ENCODE measurements at places on chromosomes 7 and 10. TPM values are rescaled to one million over a fixed set of nuclear protein-coding genes. Genes with fewer than 3 reads are reported as not detected.

- H3K4me3 ChIP-seq: peak overlapping the region; percentile 49
- peak overlapping the region; percentile 47 for H3K27ac ChIP-seq
- H3K36me3 ChIP-seq: peaks cover 4% of the 10 kb centered on the region
- peaks cover 9% of the 10 kb centered on the region for H3K27me3 ChIP-seq
Measured at GRCh38 chr10:119315128-119316001, 108.0 kb downstream of the GRK5 start.

Gene ADCY1
- total RNA-seq: not detected

Gene GTPBP10
- 15.4 TPM for total RNA-seq

Gene CYP2C19
- total RNA-seq: not detected

Gene GIMAP4
- total RNA-seq: 113 TPM

Gene VENTX
- total RNA-seq: 0.52 TPM

DNA sequence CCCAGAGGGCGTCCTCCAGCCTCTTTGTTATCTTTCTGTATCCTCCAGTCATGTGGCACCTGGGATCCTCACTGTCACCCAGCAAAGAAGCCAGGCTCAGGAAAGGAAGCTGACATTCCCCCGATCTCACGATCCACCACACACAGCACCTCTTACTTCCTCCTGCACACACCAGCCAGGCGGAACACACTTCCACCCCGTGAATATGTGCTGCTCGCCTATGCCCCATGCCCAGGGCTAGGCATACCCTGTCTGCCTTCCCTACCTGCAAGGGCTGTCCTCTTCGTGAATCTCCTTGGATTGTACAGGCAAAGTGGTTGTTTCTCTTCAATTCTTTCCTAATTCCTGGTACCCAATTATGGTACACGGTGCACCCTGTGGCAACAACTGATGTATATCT lies 191.0 kb downstream of the TNS3 start:
- H3K4me1 ChIP-seq: no peaks in the 10 kb centered on the region
- DNase-seq: no peak
- no peaks in the 10 kb centered on the region for H3K36me3 ChIP-seq
- H3K4me3 ChIP-seq: no peak overlapping the region
- H3K27me3 ChIP-seq: peaks cover 7% of the 10 kb centered on the region
- H3K27ac ChIP-seq: no peak overlapping the region

DNA sequence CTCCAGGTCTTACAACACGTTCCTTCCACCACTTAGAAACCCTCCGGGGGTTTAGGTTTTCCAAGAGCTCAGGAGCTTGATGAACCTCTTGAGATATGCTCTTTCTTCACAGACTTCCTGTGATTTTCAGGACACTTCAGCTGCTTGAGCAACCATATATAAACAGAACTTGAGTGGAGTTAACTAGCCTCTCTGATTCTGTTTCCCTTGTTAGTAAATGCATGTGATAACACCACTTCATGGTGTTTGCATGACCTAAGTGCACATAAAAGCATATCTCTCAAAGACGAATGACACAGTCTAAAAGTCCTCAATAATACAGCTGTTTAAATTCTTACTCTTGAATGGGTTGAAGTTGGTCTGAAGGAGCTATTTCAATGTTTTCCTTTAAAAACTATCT lies 9.9 kb downstream of the PRR15 start:
- no peak overlapping the region for H3K27ac ChIP-seq
- H3K4me1 ChIP-seq: no peaks in the 10 kb centered on the region
- H3K4me3 ChIP-seq: no peak overlapping the region
- no peak for DNase-seq

DNA sequence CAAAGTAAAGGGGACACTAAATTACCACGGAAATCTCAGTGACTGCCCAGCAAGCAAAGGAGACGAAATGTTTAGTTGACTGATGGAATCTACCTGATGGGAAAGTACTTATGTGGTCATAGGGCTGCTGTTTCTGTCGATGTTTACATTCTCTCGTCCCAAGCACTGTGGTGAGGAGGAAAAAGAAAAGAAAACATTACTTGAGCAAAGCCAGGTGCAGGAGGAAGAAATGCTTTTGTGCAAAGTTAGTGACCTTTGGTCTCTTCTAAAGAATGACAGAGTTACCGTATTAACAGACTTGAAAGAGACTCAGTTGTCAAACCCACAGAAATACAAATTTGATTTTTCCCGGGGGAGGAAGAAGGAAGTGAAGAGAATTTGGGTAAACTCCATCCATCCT lies 43.3 kb upstream of the FMC1 start:
- no peak for DNase-seq
- H3K27ac ChIP-seq: no peak overlapping the region
- peaks cover 4% of the 10 kb centered on the region for H3K36me3 ChIP-seq

Gene CTBP2
- total RNA-seq: 1.3 TPM

DNA sequence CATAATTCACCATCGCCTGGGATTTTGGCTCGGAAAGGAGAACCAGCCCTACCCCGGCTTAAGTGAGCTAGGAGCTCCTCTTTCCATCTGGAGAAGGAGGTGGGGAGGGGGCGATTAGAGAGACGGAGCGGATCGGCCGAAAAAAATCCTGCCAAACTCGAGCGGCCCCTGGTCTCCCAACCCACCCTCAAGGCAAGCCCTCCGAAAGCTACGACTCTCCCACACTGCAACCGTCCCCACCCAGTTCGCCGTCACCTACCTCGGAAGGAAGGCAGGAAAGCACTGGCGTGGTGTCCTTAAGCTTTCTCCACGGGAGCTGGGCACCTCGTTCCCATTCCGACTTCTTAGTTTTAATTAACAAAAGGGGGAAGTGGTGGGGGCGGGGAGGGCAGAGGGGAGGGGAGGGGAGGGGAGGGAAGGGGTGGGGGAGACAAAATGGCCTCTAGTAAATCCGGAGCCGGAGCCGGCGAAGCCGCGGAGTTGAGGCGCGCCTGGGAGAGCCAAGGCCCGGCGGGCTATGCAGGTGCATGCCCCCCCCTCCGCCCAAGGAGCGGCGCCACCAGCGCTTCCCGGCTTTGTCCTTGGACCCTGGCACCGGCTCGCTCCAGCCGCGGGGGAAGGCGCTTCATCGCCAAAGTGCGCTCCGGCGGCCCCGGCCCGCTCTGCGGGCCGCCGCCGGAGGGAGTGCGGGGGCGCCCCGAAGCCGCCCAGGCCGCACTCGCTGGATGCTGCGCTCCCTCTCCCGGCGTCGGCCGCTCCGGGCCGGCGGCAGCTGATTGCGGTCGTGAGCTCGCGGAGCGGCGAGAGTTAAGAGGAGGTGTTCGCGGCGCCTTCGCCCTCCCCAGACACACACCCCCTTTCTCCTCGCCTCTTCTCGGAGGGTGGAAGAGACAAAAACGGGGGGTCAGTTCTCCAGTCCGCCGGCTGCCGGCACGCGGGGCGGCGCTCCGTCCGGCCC lies at the start of gene LRRC4:
Gene LRRC4 (minus strand): TSS at position 784 of the 958 bp plus-strand sequence. CDS start 797 bp downstream, outside the sequence.
- peak within 1 kb of the TSS; percentile 93 for H3K4me3 ChIP-seq
- H3K4me1 ChIP-seq: peaks cover 23% of the 10 kb centered on the region
- no peak within 1 kb of the TSS for H3K27ac ChIP-seq
- H3K36me3 ChIP-seq: peaks cover 2% of the 10 kb centered on the region

DNA sequence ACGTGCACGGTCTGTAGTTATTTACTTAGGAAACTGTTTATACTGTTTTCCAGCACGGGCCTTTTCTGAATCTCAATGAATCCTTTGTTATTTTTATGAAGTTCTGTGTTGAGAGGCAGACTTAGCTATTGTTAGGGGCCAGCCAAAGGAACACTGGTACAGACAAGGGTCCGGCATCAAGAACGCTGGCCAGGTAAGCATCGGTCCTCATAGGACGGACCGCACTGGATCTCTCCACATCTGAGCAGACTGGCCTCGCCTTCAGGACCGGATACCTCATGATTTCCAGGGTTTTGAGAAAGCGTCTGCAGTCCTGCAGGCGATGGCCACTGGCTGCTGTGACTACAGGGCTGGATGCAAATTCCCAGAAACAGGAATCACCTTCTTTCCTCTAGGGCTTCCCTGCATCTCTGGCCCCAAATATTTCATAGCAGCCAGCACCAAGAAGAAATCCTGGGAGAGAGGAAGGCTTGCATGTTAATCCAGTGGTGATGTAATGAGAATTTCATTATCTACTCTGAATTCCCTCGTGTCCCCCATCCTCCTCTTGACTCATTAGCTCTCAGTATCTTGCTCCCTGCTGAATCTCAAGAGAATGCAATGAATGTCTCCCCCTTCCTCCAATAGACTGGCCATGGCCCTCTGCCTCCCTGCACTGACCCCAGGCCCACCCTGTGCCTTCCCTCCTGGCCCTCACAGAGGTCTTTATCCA lies 325.4 kb upstream of the NPVF start:
- peaks cover 16% of the 10 kb centered on the region for H3K4me1 ChIP-seq
- H3K4me3 ChIP-seq: no peak overlapping the region
- DNase-seq: no peak
- peaks cover 65% of the 10 kb centered on the region for H3K27me3 ChIP-seq
- peaks cover 3% of the 10 kb centered on the region for H3K36me3 ChIP-seq

DNA sequence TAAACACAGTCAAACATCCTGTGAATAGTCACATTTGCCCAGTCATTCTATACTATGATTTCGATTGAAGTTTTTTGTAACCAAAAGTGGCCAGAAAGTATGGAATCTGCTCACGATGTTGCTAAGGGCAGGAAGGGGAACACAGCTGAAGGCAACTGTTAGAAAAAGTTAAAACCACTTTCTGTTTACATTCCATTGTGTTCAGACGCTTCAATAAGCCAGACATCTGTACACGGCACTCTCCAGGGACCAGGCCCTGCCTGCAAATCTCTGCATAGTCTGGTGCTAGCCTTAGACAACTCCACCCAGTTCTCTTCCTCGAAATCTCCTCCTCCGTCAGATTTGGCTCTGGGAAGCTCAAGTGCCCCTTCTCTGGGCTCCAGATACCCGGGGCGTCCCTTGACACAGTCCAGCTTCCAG lies 17.1 kb upstream of the TMEM120A start:
- H3K27me3 ChIP-seq: no peaks in the 10 kb centered on the region
- peaks cover 28% of the 10 kb centered on the region for H3K4me1 ChIP-seq
- no peak overlapping the region for H3K4me3 ChIP-seq
- peak overlapping the region; percentile 66 for H3K27ac ChIP-seq
- peaks cover 2% of the 10 kb centered on the region for H3K36me3 ChIP-seq
- DNase-seq: no peak

DNA sequence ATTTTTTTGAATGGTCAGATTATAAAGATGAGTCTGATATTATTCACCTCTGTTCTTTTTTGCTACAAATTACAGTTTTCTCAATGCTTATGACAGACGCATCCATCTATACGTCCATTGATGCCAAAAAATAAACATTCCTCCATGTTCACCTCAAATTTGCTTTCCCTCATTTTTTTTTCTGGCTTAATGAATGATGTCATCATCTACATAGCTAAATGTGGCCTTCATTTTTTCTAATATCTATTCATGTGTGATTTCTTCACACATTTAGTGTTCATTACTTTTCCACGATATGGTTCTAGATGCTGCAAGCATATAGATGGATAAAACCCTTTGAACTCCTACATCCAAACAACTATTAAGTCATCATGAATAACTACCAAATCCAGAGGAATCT lies 163.1 kb downstream of the MAGI2 start:
- no peaks in the 10 kb centered on the region for H3K36me3 ChIP-seq
- H3K27ac ChIP-seq: no peak overlapping the region
- no peaks in the 10 kb centered on the region for H3K27me3 ChIP-seq
- no peaks in the 10 kb centered on the region for H3K4me1 ChIP-seq

DNA sequence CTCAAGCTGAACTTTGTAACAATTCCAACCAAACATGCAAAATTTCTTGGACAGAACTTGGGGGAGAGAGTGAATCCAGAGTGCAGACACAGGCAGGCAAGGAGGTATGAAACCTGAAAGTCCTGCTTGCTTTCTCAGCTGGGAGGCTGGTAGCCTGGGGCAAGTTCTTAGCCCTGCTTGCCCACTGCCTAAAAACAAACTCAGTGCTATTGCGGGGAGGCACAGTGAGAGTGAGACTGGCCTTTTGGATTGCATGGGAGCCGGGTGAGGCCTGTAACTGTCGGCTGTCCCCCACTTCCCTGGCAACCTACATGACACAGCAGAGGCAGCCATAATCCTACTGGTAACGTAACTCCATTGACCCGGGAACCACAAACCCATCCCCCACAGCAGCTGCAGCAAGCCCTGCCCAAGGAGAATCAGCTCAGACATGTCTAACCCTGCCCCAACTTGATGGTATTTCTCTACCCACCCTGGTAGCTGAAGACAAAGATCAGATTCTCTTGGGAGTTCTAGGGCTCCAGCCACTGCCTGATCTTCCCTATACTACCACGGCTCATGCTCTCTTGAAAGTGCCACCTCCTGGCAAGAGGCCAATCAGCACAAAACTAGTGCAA lies 663.6 kb downstream of the GRM8 start:
- H3K4me1 ChIP-seq: no peaks in the 10 kb centered on the region
- no peaks in the 10 kb centered on the region for H3K27me3 ChIP-seq

DNA sequence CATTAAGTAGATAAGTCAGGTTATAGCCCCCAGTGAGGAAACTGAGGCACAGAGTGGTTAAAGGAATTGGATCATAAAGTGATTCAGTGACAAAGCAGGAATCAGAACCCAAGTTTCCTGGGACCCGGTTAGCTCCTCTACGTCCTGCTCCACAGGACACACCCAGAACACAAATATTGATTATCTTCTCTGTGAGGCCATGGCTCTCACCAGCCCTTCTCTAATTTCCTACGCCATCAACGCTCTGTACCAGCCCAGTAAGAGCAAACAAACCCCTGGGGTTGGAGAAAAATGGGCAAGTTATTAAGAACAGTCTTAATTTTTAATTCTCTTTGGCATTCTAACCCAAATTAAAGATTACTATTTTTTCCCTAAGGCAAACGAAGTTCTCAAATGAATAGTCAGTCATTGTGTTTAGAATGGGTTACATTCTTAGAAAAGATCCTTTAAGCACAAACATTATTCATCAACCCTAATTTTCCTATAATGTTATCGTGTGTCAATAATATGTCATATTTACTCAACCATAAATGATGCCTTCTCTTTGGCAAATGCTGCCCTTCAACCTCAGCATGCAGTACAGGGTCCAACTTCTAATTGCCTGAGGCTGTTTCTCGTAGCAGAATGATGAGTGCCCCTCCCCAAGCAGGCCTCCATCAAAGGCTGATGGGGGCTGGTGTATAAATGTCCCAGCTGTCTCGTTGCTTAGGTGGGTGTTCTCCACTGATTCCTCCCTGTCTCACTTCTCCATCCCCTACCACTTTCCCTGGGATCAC lies 25.4 kb upstream of the TM9SF3 start:
- H3K4me1 ChIP-seq: peaks cover 12% of the 10 kb centered on the region
- H3K36me3 ChIP-seq: peaks cover 4% of the 10 kb centered on the region
- no peak overlapping the region for H3K27ac ChIP-seq
- no peak for DNase-seq

DNA sequence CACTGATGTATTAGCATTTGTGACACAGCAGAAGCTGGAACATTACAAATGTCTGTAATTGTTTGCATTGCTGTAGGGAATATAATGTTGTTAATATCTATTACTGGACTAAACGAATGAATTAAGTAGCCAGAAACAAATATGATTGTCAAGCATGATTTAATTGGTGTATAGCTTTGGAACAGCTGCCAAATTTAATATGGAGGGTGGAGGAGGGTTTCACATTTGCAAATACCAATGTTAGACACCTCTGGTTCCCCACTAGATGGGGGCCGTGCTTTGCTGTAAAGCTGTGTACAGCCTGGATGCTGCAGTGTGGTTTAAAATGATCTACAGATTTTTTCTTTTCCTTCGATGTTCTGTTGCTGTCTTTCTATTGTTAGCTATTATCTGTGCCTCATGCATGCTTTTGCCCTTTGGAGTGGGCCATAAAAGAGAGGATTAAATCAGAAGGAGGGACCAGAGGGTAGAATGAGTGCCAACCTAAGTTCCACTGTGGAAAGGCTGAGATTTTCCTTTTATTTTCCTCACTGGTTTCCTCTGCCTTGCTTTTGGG lies 23.1 kb downstream of the DNAJB9 start:
- H3K4me3 ChIP-seq: no peak overlapping the region
- peaks cover 6% of the 10 kb centered on the region for H3K4me1 ChIP-seq
- H3K27ac ChIP-seq: no peak overlapping the region

- no peaks in the 10 kb centered on the region for H3K36me3 ChIP-seq
- H3K4me1 ChIP-seq: peaks cover 6% of the 10 kb centered on the region
- no peaks in the 10 kb centered on the region for H3K27me3 ChIP-seq
- no peak overlapping the region for H3K27ac ChIP-seq
Measured at GRCh38 chr7:45102785-45103712, 8.4 kb downstream of the TBRG4 start.

Gene EMX2
- not detected for total RNA-seq

Data from T-helper 17 cell (primary cell).